Keratinocyte (primary cell): ENCODE measurements at places on chromosomes 1 and 21.

DNA sequence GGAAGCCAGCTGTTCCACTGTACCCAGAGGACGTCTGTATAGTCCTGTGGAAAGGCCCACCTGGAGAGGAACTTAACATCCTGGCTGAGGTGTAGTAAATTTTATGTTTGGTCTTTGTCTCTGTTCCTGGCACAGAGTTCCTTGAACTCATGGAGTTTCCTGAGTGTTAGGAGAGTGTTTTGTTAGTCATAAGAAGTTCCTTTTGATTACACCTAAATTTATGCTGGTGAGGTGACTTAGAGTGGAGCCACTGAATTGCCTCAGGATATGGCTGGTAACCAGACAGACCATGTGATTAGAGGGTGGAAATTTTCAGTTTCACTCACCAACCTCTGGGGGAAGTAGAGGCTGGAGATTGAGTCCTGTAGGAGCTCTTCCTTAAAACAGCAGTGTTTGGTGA lies 57.9 kb downstream of the RASAL2 start:
- H3K4me3 ChIP-seq = no peak overlapping the region
- H3K4me1 ChIP-seq = peaks cover 25% of the 10 kb centered on the region
- H3K27me3 ChIP-seq = no peaks in the 10 kb centered on the region
- H3K36me3 ChIP-seq = no peaks in the 10 kb centered on the region
- DNase-seq = peak; percentile 58
- H3K27ac ChIP-seq = peak overlapping the region; percentile 55

DNA sequence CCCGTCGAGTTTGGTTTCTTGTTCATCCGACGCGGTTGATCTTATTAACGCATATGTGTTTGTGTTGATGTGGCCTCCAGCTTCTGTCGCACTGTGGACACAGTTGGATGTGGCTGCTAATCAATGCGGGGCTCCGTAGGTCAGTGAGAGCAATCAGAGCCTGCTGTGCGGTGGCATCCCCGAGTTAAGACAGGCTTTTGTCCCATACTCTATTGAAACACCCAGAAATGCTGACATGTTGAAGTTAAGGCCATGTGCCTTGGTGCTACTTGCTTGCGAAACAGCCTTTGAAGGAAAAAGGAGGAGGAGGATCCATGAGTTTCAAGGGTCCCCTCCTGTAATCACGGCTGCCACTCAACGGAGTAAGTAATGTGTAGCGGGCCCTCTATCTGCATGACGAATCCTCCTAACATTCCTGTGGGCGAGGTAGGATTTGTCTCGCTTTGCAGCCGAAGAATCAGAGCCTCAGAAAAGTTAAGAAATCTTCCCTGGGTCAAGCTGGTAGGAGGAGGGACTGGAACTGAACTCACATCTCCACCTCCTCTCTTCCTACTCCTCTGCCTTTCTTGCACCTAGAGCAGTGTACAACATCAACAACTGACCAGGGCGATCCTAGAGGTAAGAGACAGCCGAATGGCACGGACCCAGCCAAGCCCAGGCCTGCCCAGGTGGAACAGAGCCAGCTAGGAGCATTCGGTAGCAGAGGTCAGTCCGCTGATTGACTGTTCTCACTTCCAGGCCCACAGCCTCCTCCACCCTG lies 19.5 kb downstream of the PDE9A start:
- no peak overlapping the region for H3K27ac ChIP-seq
- H3K4me1 ChIP-seq = no peaks in the 10 kb centered on the region
- no peaks in the 10 kb centered on the region for H3K36me3 ChIP-seq
- H3K4me3 ChIP-seq = no peak overlapping the region
- H3K27me3 ChIP-seq = peaks cover 14% of the 10 kb centered on the region
- DNase-seq = no peak

- peaks cover 13% of the 10 kb centered on the region for H3K4me1 ChIP-seq
- no peak for DNase-seq
- no peaks in the 10 kb centered on the region for H3K36me3 ChIP-seq
- H3K27ac ChIP-seq = peak within 1 kb of the TSS; percentile 51
- no peaks in the 10 kb centered on the region for H3K27me3 ChIP-seq
Observed at GRCh38 chr1:211830328-211831142, at the start of gene LPGAT1. Gene LPGAT1, minus strand, starts transcription at chr1:211830763. Its CDS starts 1,467 bp downstream, at chr1:211829296.

DNA sequence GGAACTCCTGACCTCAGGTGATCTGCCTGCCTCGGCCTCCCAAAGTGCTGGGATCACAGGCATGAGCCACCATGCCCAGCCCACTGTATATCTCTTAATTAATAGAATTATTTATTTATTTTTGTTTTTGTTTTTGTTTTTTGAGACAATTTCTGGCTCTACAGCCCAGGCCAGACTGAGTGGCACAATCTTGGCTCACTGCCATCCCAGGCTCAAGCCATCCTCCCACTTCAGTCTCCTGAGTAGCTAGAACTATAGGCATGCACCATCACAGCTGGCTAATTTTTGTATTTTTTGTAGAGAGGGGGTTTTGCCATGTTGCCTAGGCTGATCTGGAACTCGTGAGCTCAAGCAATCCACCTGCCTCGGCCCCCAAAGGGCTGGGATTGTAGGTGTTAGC lies 15.7 kb upstream of the WDTC1 start:
- DNase-seq = no peak
- no peak overlapping the region for H3K4me3 ChIP-seq
- no peaks in the 10 kb centered on the region for H3K36me3 ChIP-seq
- H3K4me1 ChIP-seq = no peaks in the 10 kb centered on the region
- no peak overlapping the region for H3K27ac ChIP-seq
- H3K27me3 ChIP-seq = no peaks in the 10 kb centered on the region

- H3K27ac ChIP-seq = no peak overlapping the region
- peaks cover 22% of the 10 kb centered on the region for H3K36me3 ChIP-seq
- H3K27me3 ChIP-seq = no peaks in the 10 kb centered on the region
- H3K4me3 ChIP-seq = no peak overlapping the region
- peak; percentile 26 for DNase-seq
Observed at GRCh38 chr21:25881524-25882376, 147.0 kb downstream of the GABPA start.

DNA sequence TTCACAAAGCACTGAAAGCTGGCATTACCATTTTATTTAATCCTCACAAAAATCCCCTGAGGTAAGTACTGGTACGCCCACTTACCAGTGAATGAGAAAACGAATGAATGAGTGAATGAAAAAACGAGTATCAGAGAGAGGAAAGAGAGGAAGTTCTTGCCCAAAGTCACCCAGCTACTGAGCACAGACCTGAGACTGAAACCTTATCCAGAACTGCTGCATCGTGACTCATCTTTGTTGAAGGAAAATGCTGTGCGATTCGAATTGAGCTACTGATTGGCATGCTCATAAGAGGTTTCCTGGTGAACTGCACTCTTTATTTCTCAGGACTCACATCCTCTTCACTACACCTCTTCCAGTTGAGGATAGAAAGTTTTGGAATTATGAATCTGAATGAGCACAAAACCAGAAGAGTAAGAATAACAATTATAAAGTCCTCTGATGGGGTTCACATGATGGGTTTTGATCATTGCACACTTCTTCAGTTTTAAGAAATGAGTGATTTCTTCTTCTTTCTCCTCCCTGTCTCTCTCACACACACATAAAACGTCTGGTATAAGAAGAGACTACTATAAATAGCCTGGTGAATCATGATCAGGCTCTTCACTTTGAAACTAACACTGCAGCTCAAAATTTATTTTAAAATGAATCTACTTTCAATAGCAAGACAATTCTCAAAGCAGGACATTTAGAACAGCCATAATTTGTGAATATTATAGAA lies 32.1 kb downstream of the IL12RB2 start:
- no peaks in the 10 kb centered on the region for H3K36me3 ChIP-seq
- peaks cover 27% of the 10 kb centered on the region for H3K4me1 ChIP-seq
- DNase-seq = no peak
- no peaks in the 10 kb centered on the region for H3K27me3 ChIP-seq
- H3K4me3 ChIP-seq = no peak overlapping the region

- DNase-seq = no peak
- no peak overlapping the region for H3K4me3 ChIP-seq
- peaks cover 2% of the 10 kb centered on the region for H3K36me3 ChIP-seq
- no peak overlapping the region for H3K27ac ChIP-seq
- no peaks in the 10 kb centered on the region for H3K4me1 ChIP-seq
- H3K27me3 ChIP-seq = no peaks in the 10 kb centered on the region
Observed at GRCh38 chr1:93206567-93206954, 26.0 kb downstream of the CCDC18 start.

- no peaks in the 10 kb centered on the region for H3K27me3 ChIP-seq
- no peak for DNase-seq
- no peak overlapping the region for H3K4me3 ChIP-seq
- peaks cover 18% of the 10 kb centered on the region for H3K4me1 ChIP-seq
Observed at GRCh38 chr1:208803011-208803811, 559.0 kb upstream of the PLXNA2 start.
